ENCODE measurements at places on chromosomes 1 and 21.

DNA sequence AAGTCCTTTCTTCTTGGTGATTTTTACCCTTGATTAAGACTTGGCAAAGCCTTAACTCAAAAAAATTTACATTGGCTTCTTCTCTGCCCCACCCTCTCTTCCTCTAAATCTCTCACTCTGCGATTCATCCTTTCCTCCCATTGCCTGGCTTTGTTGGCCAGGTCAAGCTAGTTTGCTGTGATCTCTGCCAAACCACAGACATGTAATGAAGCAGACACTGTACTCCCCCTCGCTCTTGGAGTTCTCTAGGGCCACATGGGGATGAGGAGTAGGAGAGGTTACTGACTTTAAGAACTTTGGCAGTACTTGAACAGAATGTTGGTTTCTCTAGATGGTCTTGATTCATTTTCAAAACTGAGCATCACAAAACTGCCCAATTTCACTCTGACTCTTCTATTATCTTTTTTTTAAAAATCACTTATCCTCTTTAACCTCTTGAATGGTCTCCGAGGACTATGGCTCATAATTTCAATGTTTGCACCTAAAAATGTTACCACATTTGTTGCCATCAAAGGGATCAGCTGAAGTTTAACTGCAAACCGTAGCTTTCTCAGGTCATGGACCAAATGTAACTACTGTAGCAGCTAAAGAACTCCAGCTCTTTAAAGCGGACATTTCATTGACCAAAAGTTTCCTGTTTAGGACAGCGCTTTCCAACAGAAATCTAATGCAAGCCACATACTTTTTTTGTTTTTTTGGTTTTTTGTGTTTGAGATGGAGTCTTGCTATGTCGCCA is 62.7 kb upstream of the IPO9 start:
- DNase-seq: no peak

GRCh38 chr1:218368686-218369085 is 23.6 kb downstream of the TGFB2 start:
- DNase-seq: no peak

GRCh38 chr1:24793447-24794129 is 48.3 kb downstream of the CLIC4 start:
- DNase-seq: no peak

DNA sequence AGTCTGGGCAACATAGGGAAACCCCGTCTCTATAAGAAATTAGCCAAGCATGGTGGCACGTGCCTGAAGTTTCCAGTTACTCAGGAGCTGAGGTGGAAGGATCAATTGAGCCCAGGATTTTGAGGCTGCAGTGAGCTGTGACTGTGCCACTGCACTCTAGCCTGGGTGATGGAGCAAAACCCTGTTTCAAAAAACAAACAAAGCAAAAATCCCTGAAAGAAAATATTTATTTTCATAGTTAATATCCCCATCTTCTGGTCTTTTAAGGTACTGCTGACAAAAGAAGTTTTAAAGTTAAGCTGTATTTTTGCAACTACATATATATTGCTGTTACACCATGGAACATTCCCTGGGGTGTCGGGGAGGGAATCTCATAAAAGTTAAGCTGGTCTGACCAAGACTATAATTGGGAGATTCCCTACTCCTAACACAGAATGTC is 26.0 kb downstream of the VAMP4 start:
- no peak for DNase-seq

- DNase-seq: no peak
Observed at GRCh38 chr1:60866917-60867531, 215.3 kb upstream of the NFIA start.

DNA sequence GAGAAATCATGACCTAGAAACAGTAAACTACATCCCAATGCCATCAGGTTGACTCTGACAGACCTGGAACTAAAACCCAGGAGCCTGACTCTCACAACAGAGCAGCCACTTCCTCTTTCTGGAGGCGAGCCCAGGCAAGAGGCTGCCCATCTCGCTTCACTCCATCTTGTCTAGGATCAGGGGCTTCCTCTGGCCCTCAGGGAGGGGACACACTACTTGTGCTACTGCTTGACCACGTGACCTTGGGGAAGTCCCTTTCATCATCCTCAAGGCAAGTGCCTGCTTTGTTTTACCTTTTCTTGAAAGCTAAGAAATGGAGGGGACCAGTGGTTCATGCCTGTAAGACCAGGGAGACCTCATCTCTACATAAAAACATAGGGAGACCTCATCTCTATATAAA is 2.6 kb upstream of the TENT5B start:
- DNase-seq: no peak

DNA sequence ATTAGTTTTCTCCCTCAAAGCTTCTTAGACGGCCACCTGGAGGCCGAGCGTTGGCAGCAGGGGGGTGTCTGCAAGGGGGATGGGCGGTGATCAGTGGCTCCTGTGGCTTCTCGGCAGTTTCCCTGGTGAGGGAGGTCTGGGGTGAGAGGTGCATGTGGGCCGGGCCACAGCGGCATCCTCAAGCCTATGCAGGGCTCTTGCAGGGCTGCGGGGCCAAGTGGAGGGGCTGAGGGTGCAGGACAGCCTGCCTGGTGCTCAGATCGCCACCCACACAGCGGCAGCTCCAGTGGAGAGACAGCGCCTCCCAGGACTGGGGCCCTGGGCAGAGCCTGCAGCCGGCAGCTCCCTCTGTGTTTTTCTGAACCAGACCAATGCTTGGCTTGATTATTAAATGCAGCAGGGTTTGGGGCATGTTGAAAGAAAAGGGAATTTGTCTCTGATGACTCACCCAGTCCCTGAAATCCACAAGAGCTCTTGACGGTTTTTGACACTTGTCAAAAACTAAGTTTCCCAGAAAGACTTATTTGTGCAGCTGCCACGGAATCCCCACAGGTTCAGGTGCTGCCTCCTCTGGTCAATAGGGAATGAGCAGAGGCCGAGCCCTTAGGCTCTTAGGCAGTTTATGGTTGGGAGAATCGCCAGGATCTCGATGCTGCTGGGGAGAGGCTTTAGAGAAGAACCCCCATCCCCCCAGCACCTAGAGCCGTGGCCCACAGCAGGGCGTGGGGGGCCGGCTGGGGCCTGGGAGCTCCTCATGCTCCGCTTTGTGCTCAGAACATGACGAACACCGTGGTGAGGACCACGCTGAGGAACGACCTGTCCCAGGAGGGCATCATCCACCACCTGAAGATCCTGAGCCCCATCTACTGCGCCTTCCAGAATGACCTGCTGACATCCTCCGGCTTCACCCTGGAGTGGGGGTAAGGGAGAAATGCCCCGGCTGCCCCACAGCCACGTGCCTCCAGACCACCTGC is 54.7 kb downstream of the UMODL1 start:
- no peak for DNase-seq

DNA sequence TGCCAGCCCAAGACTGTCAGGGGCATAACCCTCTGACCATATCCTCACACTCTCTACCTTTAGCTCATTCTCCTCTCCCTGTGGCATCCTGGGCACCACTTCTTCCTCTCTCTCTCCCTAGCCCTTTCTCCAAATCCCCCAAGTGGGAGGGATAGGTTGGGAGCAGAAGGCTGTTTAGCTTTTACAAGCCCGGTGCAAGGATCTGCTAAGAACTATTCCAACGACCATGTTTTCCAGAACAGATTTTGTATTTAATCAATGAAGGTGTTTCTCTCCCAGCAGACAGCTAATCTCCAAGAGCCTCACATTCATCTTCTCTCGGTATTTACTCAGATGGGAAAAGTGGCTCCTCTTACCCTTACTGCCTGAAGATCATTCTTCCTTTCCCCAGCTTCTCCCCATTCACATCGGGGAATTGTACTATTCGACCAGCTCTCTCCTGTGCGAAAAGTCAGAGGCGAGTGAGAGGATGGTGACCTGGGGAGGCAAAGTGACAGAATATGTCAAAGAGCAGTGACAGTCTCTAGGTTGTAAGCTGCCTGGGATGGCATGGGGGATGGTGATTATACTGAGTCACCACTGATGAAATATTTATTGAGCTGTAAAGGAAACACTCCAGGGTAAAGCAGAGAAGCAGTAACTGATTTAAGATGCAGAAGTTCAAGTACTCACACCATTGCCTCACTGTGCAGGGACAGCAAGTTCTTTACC is 47.0 kb upstream of the RBM15 start:
- DNase-seq: no peak

DNA sequence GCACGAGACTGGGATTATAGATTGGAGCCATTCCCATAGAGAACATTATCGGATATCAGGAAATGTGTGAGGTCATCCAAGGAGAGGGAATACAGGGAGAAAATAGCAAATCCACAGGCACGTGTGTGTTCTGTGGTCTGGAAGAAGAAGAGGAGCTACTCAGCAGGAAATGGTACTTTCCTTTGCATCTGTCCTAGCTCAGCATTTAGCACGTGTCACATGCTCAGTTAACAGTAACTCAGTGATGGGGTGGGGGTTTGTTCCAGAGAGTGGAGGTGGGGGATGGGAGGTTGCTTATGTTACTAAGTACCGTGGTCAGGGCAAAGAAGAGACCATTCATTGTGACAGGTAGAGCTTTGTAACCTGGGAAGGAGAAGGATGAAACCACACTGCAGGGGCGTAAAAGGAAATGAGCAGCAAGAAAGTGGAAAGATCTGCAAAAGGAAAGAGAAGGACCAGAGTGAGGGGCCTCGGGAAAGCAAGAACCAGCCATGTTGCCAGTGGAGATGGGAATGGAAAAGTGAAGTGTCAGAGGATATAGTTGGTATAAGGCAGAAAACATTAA is 100.4 kb downstream of the ATP5PO start:
- no peak for DNase-seq

DNA sequence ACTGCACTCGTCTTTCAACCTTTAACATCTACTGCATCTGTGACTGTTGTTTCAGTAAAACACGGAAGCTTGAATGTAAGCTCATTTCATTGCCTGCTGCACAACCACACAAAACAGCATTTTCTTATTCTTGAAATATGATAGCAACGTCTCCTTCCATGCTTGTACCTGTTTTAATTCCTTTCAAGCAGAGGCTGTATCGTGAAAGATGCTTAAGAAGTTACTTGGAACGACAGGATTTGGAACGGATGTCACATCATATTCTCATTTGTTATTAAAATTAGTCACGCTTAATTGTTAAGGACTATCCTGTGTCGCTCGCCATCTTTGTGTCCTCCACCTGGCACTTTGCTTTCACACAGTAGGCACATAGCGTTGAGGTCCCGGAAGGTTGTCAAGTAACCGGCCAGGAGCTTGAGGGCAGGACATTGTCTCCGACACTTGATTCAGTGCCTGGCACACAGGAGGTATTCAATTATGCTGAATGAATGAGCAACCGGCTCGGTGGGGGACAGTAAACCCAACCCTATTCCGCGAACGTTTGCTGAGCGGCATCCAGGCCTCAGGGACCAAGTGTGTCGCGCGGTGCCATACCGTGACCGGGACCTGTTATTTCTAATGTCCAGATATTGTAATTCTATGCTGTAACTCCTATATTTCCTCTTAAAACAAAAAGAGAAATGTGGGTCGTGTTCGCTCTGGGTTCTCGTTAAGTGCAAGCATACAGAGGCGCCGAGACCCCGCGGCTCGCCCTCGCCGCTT is 499 bp upstream of the SH3GLB1 start:
- peak; percentile 55 for DNase-seq

DNA sequence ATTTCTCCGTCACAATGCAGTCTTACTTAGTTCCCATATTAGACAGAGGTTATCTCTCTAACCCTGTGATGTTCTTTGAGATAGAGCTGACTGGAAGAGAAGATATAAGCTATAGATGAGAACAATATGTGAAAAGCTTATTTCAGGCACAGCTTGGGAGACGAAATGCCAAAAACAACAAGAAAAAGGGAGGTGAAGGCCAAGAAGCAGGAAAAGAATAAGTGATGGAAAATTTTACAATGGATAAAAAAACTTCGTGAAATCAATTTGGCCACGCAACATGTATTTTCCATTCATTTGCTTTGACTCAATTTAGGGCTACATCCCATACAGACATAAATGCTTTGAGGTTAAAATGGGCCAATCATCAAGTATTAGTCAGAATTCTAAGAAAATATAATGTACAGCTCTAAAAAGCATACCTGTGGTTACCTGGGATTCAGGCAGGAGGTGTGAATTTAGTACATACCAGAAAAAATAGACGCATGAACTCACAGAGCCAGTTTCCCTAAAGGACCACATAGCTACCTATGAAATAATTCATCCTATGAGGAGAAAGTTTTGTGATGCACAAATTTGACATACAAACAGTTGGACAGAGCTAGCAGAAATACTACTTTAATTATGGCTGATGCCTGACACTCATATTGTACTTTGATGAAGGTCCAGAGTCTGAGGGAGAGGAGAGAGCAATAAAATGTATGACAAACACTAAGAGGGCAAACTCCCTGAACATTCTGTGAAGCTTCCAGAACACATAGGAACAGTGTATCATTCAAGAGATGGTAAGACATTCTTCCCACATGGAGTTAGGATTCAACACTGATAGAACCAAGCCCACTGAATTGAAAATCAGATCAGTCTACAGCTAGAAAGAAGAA is 12.1 kb downstream of the RGS1 start:
- DNase-seq: no peak

GRCh38 chr1:32199717-32200072 is 700 bp upstream of the CCDC28B start:
- DNase-seq: no peak

DNA sequence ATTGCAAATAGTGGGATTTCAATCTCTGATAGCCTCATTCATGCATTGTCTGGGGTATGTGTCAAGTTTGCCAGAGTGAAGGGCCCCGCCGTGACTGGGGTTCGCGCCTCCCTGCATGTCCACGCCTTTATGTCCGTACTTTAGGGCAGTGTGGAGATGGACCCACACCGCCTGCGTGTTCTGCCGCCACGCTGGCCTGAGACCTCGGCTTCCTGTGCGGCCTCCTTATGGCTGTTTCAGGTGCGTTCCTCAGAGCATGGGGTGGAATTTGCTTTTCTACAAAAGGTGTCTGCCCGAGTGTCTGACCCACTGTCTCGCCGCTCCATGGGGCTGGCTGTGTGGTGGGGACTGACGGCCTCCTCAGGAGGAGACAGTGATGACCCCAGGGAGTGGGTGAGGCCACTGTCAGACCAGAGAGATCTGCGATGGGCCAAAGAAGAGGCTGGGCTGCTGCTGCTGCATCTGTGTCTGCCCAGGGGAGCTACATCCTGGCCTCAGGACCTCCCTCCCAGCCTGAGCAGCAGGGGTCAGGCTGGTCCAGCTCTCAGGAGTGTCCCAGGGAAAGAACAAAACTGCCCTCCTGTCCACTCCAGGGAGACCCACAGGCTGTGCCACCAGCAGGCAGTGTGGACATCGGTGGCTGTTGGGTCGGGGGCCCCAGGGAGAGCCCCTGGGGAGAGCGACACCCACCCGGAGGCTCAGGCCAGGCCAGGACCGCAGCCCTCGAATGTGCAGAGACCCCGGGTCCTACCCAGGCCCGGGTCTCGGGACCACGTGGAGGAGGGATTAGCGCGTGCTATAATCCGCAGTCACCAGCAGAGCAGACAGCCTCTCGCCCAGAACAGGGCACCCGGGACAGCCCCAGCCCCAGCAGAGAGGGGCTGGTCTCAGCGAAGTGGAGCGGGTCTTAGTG is 9.8 kb upstream of the SLC19A1 start:
- DNase-seq: no peak

All from CD4-positive, alpha-beta T cell (primary cell).